ENCODE measurements at places on chromosomes 5 and 9.

DNA sequence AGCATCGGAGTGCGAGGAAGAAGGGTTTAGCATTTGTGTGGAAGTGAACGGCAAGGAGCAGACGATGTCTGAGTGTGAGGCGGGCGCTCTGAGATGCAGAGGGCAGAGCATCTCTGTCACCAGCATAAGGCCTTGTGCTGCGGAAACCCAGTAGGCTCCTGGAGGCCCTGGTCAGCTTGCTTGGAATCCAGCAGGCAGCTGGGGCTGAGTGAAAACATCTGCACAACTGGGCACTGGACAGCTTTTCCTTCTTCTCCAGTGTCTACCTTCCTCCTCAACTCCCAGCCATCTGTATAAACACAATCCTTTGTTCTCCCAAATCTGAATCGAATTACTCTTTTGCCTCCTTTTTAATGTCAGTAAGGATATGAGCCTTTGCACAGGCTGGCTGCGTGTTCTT lies 72.1 kb downstream of the C7 start:
- DNase-seq: no peak

GRCh38 chr9:125794708-125795107 lies 47.5 kb downstream of the PBX3 start:
- no peak for DNase-seq

DNA sequence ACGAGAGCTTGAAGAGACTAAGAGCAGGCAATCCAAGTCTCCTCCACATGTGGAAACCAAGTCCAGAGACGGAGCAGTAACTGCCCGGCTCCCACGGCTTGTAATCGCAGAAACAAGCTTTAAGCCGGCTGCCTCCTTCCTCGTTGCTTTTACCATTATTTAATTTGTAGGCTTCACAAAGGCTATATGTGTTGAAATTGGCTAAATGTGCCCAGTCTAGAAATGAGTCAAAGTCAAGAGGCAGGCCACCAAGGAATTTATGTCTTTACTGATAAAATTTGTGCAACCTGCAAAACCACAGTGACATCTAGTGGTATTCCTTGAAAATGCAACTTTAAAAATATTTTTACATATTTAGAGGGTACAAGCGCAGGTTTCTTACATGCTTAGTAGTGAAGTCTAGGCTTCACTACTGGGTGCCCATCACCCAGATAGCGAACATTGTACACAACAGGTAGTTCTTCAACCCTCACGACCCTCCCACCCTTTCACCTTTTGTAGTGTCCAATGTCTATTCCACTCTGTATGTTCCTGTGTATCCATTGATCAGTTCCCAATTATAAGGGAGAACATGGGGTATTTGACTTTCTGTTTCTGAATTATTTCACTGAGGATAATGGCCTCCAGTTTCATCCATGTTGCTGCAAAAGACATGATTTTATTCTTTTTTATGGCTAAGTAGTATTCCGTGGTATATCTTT lies 33.5 kb upstream of the EBF1 start:
- no peak for DNase-seq

DNA sequence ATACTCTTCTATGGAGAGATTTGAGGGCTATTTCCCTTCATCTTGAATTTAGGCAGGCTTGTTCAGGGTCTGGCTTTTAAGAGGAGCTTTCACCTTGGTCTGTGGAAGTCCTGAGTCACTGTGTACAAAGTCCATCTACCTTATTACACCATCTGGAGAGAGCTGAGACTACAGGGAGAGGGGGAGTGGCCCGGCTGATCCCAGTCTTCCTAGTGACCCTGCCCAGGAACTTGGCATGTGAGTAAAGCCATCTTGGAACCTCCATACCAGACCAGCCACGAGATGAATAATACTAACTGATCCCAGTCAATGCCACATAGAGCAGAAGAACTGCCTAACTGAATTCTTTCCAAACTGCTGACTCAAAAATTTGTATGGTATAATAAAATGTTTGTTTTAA lies 8.4 kb upstream of the IL6ST start:
- no peak for DNase-seq

DNA sequence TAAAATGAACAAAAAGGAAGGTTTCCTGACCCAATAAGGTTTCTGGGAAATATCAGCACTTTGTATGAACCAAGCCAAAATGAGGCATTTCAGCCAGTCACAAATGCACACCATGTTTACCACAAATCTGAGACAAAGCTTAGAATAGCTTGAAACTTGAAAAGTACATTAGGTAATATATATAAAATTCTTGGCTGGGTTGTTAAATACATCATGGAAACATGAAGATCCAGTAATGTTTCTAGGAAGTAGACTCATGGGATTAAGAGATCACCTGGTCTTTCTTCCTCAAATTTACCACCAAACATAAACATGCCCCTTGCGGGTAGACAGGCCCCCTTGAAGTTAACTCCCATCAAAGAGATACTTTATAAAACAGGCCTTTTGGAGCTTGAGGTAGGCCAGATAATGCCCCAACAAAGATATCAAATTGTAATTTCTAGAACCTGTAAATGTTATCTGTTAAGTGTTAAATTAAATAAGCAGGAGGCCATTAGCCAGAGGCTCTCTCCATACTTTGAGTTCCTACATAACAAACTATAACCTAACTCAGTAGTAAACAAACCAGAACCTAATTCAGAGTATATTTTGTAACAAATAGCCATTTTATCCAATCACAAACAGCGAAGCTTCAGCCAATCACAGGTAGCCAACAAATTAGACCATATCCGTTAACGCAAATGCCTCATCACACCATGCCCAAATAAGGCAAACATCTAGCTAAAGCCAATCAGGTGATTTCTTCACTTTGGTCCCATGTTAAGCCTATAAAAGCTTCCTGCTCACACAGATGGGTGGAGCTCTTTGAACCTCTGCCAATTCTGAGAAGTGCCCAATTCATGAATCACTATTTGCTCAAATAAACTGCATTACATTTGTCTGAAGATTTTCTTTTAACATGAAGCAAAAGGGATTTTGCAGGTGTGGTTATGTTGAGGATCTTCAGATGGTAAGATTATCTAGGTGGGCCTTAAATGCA lies 127.9 kb upstream of the TARS1 start:
- DNase-seq: no peak

Data from activated CD4-positive, alpha-beta T cell treated with anti-CD3 and anti-CD28 coated beads, Interleukin-2, amount 50 U/mL, for 4 hours (primary cell).